Naive thymus-derived CD4-positive, alpha-beta T cell (primary cell): ENCODE measurements at places on chromosomes 12 and 14.

GRCh38 chr14:67666750-67667449, 7.5 kb downstream of the VTI1B start:
- H3K36me3 ChIP-seq = no peaks in the 10 kb centered on the region
- H3K4me1 ChIP-seq = peaks cover 7% of the 10 kb centered on the region
- no peak overlapping the region for H3K4me3 ChIP-seq
- H3K27ac ChIP-seq = no peak overlapping the region
- DNase-seq = peak; percentile 43

GRCh38 chr12:66984962-66985361, 284.2 kb upstream of the CAND1 start:
- no peaks in the 10 kb centered on the region for H3K4me1 ChIP-seq
- no peak overlapping the region for H3K27ac ChIP-seq
- H3K27me3 ChIP-seq = no peaks in the 10 kb centered on the region
- DNase-seq = no peak
- H3K4me3 ChIP-seq = no peak overlapping the region

DNA sequence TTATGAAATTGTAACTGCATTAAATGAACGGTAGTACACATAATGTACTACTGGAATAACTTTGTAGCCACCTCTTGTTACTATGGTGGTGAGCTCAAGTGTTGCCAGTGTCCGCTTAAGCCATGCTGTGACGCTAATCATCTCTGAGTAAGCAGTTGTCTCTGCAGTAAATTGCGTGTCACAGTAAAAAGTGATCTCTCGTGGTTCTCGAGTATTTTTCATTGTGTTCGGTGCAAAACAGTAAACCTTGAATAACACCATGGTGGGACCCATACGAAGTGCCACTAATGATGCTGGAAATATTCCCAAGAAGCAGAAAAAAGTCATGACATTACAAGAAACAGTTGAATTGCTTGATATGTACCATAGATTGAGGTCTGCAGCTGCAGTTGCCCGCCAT, 524.8 kb downstream of the SOX5 start:
- H3K27me3 ChIP-seq = no peaks in the 10 kb centered on the region
- H3K4me1 ChIP-seq = no peaks in the 10 kb centered on the region
- no peak for DNase-seq
- no peak overlapping the region for H3K27ac ChIP-seq
- H3K36me3 ChIP-seq = no peaks in the 10 kb centered on the region
- H3K4me3 ChIP-seq = no peak overlapping the region

DNA sequence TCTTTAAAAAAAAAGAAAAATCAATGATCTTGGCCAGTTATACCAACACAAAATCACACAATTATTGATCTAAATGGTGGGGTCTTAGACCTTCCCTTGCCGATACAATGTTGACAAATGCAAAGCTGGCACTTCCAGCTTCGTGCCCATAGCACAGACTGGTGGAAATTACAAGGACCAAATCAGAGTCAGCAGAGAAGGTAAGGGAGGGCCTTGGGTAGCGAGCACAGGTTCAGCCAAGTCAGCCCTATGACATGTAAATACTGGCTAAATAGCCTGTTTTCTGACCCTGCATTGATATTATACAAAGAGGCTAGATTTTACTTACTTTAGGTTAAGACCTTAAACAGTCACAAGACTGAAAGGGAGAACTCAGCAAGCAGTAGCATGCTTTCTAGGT, 30.3 kb upstream of the WDR89 start:
- no peaks in the 10 kb centered on the region for H3K4me1 ChIP-seq
- H3K27me3 ChIP-seq = no peaks in the 10 kb centered on the region
- H3K4me3 ChIP-seq = no peak overlapping the region
- H3K36me3 ChIP-seq = no peaks in the 10 kb centered on the region
- DNase-seq = no peak
- no peak overlapping the region for H3K27ac ChIP-seq

DNA sequence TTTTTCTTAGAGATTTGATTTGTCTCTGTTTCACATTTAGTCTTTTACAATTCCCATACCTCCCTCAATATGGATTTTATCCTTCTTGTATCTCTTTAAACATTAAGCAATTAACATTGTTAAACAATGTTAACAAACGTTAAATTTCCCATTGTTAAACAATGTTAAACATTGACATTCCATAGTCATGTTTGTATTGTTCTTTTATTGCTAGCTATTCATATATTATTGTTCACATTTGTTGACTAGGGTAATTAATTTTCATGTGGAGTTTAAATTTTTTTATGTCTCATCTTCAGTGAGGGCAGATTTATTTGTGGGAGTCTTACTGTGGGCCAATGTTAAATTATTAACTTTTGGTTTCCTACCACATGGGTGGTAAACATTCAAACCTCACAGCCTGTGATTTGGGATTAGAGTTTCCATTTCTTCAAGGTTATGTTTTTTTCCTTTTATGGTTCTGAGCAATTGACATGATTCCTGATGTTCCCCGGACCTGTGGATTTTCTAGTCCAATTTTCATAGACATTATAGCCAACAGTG, 294.3 kb downstream of the ALG10B start:
- H3K27ac ChIP-seq = no peak overlapping the region
- no peak overlapping the region for H3K4me3 ChIP-seq
- H3K27me3 ChIP-seq = no peaks in the 10 kb centered on the region
- DNase-seq = no peak
- H3K36me3 ChIP-seq = no peaks in the 10 kb centered on the region

DNA sequence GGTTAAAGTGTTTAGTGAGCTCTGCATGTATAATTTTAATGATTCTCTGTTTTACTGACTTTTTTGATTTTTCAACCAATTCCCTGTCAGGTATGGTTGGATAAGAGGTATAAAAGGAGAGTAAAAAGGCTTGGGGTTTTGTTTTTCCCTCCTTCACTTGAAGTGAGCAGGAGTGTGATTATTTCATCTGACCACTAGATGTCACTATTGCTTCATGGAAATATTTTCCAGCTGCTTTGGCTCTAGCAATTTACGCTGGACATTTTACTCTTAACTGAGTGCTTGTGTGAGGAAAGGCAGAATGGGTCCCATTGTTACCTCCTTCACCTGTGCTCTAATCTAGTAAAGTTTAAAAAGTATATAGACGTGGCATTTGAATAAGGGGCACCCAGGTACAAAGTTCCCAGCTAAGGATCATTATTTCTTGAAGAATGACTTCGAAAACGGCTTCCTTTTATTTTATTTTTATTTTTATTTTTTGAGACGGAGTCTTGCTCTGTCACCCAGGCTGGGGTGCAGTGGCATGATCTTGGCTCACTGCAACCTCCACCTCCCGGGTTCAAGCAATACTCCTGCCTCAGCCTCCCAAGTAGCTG, 66.5 kb downstream of the TBC1D30 start:
- no peaks in the 10 kb centered on the region for H3K4me1 ChIP-seq
- H3K36me3 ChIP-seq = no peaks in the 10 kb centered on the region
- H3K27ac ChIP-seq = no peak overlapping the region
- H3K4me3 ChIP-seq = no peak overlapping the region
- DNase-seq = peak; percentile 59

GRCh38 chr12:78865516-78865915, 942 bp downstream of the SYT1 start:
- no peak overlapping the region for H3K27ac ChIP-seq
- H3K36me3 ChIP-seq = no peaks in the 10 kb centered on the region
- H3K4me3 ChIP-seq = no peak overlapping the region
- H3K27me3 ChIP-seq = no peaks in the 10 kb centered on the region
- H3K4me1 ChIP-seq = no peaks in the 10 kb centered on the region

DNA sequence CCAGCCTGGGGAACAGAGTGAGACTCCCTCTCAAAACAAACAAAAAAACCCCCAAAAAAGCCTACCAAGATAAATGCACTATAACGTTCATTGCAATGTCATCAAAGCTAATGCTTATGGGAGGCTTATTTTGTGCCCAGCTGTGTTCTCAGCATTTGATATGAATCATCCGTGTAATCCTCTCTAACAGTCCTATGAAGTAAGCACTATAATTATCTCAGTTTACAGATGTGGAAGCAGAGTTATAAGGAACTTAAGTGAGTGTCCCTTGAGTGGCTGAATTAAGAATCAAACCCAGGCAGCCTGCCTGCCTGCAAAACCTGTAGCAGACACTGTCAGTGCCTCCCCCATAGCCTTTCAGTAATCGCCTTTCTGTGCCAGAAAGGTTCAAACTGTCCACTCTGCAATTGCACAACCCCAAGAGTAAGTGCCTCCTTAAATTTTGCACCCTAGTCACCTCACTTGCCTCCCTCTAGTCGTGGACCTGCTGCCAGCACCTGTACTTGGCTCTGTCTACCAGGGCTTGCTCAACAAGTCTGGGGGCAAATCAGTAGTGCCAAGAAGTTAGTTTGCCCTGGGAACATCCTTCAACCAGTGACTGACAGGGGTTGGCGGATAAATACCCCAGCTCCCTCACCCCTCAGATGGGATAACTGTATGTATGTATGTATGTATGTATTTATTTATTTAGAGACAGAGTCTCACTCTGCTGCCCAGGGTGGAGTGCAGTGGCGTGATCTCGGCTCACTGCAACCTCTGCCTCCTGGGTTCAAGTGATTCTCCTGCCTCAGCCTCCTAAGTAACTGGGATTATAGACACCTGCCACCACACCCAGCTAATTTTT, 23.8 kb upstream of the PPP1CC start:
- H3K27ac ChIP-seq = no peak overlapping the region
- DNase-seq = no peak
- H3K27me3 ChIP-seq = no peaks in the 10 kb centered on the region

DNA sequence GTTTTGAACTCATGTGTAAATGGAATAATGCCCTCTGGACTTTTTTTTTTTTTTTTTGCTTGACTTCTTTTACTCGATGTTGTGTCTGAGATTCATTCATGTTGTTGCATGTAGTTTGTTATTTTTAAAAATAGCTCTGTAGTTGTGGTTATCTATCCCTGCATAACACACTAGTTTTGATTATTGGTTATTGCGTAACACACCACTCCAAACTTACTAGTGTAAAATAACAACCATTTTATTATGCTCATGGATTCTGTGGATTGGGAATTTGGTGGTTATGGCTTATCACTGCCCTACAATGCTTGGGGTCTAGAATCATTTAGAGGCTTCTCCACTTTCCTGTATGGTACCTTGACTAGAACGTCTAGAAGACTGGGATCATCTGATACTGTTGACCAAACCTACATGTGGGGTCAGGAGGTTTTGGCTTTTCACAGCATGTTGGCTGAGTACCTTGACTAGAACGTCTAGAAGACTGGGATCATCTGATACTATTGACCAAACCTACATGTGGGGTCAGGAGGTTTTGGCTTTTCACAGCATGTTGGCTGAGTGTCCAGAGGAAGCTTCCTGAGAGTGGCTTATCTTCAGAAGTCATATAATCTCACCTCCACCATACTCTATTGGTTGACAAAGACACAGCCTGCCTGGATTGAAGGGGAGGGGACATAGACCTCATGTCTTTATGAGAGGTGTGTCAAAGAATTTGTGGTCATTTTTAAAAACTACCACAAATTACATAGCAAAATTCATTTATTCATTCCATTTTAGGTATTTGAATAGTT, 11.6 kb downstream of the VRK1 start:
- H3K27ac ChIP-seq = no peak overlapping the region
- H3K36me3 ChIP-seq = no peaks in the 10 kb centered on the region
- H3K27me3 ChIP-seq = no peaks in the 10 kb centered on the region
- no peak overlapping the region for H3K4me3 ChIP-seq
- DNase-seq = no peak
- no peaks in the 10 kb centered on the region for H3K4me1 ChIP-seq

- H3K4me3 ChIP-seq = no peak overlapping the region
- no peak for DNase-seq
- H3K27ac ChIP-seq = no peak overlapping the region
- no peaks in the 10 kb centered on the region for H3K27me3 ChIP-seq
These were observed 91.6 kb downstream of the LRRC74A start for GRCh38 chr14:76917745-76918255.

DNA sequence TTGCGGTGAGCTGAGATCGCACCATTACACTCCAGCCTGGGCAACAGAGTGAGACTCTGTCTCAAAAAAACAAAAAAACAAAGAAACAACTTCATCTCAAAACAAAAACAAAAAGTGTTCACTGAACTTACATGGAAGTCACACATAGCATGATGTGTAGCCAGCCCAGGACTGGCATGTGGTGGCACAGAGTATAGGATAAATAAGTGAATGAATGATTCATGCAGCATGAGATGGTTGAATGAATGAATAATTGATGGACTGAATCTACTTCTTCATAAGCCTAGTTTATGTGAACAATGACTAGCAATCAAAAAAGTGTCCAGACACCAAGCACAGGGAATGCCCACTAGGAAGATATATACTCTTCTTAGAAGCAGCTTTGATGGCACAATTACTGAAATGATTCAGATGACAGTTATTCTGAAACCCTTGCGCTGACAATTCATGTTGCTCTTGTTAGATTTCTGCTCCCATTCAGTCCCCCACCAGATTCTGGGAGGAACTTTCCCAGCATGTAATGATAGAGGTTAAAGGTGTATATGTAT, 31.6 kb upstream of the SERPINA6 start:
- no peak overlapping the region for H3K27ac ChIP-seq
- H3K27me3 ChIP-seq = no peaks in the 10 kb centered on the region
- DNase-seq = peak; percentile 3
- H3K36me3 ChIP-seq = no peaks in the 10 kb centered on the region
- no peak overlapping the region for H3K4me3 ChIP-seq
- H3K4me1 ChIP-seq = no peaks in the 10 kb centered on the region

DNA sequence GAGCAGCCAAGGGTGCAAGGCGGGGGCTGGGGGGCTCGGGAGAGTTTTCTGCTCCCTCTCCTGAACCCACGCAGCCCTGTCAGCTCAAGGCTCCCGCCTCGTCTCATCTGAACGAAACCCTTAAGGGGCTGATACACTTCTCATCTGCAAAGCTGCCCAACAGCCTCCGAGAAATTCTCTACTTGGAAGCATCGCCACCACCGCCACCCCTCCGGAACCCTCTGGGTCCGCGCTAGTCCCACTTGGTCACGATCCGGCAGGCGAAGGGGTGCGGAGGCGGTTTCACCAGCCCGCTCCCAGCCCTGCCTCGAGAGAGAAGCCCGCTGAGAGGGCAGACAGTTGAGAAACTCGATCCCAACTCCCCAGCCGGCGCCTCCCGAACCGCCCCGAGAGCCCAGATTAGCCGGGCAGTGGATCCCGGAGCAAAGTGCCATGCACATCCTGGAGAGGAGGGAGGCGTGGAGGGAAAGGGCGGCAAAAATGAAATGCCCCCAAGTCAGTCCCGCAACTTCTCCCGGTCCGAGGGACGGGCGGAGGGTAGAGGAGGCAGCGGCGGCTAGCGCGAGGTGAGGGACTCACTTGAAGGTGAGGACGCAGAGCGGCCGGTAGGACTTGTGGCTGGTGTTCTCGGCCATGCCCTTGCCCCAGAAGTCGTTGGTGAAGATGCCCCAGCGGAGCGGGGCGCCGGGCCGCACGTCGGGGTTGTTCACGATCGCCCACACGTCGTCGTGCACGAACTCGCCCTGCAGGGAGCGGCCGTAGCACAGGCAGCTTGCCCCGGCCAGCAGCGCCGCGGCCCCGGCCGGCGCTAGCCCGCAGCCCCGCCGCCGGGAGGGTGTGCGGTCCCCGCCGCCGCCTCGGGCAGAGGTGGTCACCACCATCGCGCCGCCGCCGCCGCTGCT, 620 bp downstream of the TMTC1 start:
- no peaks in the 10 kb centered on the region for H3K4me1 ChIP-seq
- no peak overlapping the region for H3K27ac ChIP-seq
- H3K36me3 ChIP-seq = no peaks in the 10 kb centered on the region
- no peaks in the 10 kb centered on the region for H3K27me3 ChIP-seq
- no peak for DNase-seq
